ENCODE measurements at places on chromosomes 1 and 21. TPM values are rescaled to one million over a fixed set of nuclear protein-coding genes. Genes with fewer than 3 reads are reported as not detected.

S100A5 gene
- total RNA-seq = not detected

MAP1LC3C gene
- total RNA-seq = 7.2 TPM

OR2L13 gene
- total RNA-seq = not detected

GRCh38 chr1:111372336-111372965, 55.1 kb downstream of the OVGP1 start:
- no peak for DNase-seq

DNA sequence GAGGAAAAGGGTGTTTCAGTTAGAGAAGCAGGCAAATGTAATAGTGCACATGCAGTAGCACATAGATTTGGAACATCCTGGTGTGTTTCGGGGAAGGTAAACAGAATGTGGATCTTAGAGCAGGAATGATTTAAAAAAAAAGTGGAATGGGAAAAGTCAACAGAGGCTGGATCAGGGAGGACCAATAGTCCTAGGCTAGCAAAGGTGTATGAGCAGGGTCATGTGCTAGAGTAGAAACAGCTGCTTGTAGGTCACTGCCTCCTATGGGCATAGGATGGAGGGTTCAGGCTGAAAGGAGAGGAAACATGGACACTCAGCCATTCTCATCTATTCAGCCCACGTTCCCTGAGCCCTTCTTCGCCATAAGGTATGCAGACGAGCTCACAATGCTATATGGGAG, 3.7 kb upstream of the KPNA6 start:
- no peak for DNase-seq

GRCh38 chr1:90488451-90488850, 228.7 kb downstream of the BARHL2 start:
- DNase-seq = no peak

DNA sequence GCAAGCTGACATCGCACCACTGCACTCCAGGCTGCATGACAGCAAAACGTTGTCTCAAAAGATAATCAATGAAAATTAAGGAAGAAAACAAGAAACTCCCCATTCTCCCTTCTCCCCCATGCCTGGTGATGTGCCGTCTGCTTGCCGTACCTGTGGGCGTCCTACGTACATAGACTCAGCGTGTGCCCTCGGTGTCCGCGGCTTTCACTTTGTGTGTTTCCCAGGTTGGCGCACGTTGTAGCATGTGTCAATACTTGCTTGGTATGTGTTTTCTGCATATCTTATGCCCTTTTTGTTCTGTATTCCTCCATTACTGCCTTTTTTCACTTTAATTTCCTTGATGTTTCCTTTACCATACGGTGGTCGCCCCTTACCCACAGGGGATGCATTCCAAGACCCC, 53.8 kb downstream of the PCNT start:
- DNase-seq = peak; percentile 26

GRCh38 chr1:12454406-12455391, 163.3 kb downstream of the DHRS3 start:
- peak; percentile 57 for DNase-seq

GRCh38 chr1:89602871-89603404, 30.0 kb upstream of the LRRC8C start:
- no peak for DNase-seq

DNA sequence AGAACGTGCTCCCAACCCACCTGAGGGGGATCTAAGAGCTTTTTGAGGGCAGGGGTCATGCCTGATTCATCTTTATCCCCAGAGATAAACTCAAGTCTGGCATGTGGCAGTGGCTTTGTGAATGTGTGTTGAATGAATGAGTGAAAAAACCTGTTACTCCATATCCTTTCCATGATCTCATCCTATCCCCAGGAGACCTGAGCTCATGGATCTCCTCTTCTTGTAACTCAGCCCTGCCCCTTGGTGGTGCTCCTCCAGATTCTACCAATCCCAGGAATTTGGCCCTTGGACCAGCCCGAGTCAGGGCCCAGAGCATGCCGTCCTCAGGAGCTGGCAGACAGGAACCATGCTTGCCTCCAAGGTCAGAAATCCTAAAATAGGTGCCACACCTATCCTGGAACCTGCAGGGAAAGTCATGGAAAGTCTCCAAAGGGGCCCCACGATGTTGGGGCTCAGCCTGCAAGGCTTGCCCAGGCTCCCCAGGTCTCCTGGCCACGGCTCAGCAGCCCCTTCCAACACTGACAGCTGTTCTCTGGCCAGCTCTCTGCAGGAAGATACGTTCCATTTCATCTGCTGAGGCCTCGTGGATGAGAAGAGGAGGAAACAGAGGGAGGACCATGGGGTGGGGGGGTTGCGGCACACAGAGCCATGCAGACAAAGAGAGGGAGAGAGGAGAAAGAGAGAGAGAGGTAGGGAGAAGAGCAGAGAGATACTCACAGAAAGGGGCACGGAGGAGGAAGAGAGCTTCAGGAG, 214.6 kb downstream of the TRABD2B start:
- DNase-seq = no peak

GRCh38 chr1:206734499-206735142, 36.0 kb upstream of the IL19 start:
- no peak for DNase-seq

Data from breast epithelium (tissue), 4 donors.